ENCODE measurements at places on chromosomes 5 and 9.

GRCh38 chr5:113274836-113275414, 159.9 kb downstream of the TSSK1B start:
- no peak for DNase-seq

GRCh38 chr9:20984506-20984905, 46.9 kb downstream of the HACD4 start:
- DNase-seq, result peak; percentile 15

DNA sequence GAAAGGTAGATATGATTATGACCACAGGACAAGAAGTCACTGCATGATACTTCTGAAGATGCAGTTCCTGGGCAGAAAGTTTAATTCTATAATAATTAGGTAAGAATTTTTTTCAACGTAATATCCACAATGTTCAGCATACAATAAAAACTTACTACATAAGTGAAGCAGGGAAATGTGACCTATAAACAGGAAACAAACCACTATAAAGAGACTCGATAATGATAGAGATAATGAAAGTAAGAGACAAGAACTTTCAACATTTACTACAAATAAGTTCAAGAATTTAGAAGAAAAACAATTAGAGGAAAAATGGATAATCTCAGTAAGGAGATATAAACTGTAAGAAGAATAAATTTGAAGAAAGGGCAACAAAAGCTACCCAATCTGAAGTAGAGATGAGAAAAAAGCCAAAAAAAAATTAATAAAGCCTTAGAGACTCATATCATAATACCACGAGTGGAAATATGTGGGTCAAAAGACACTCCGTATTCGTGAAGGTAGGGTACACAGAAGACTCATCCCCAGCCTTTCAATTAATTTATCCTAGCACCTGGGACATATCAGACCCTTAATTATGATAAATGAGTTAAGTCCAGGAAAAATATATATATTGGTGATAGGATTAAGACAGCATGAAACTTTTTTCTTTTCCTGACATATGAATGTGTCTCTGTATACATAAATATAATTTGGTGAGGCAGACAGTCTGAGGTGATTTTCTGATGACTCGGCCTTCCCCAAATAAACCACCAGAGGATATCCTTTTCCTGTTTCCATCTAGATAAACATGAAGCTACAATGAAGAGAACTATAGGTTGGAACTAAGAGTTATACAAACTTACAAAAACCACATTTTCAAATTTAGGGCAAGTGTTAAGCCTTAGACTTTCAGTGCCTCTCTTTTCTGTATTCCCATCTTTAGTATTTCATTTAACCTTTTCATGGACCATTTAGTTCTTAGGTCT, 120.4 kb downstream of the RAPGEF6 start:
- no peak for DNase-seq

GRCh38 chr9:127398715-127399400, 1.9 kb downstream of the SLC2A8 start:
- DNase-seq, result no peak

GRCh38 chr9:23123048-23123632, 676.5 kb downstream of the DMRTA1 start:
- DNase-seq, result no peak

- DNase-seq, result no peak
Measured at GRCh38 chr9:99058964-99059921, 45.7 kb upstream of the TGFBR1 start.

DNA sequence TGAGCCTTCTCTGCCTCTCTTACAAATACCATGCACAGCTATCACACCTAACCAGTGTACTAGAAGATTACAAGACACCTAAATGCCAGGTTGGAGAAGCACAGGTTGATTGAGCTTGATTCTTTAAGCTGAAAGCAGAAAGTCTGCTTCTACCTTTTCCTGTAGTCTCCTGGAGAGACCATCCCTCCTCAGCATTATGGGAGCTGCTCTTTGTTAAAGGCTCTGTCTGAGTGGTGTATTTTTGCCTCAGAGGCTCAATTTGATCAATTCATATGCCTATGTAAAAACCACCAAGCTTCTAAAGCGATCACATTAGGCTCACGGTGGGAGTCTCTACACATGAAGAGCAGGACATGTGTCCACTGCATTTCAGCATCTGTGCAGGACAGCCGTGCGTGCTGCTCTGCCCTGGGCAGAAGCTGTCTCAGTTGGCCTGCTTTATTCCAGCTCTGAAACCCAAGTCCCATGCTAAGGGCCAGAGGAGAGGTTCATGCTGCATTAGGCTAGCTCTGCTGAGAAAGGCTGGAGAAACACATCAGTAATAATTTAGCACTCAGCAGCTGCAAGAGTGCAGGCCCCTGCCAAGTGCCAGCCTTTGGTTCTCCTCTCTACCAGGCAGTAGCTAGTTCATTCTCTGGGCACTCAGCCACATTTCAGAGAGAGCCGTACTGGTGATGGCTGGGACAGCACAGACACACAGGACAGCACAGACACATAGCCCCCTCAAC, 41.7 kb downstream of the TMEM167A start:
- no peak for DNase-seq

GRCh38 chr9:108142504-108143201, 653.1 kb upstream of the KLF4 start:
- peak; percentile 93 for DNase-seq
